ENCODE measurements at places on chromosomes 2 and 18. TPM values are rescaled to one million over a fixed set of nuclear protein-coding genes. Genes with fewer than 3 reads are reported as not detected.
A peak's percentile ranks its signal among the peaks of the same experiment; 100 is the strongest.

IL37 gene
- polyA plus RNA-seq: not detected

TTLL4 gene
- polyA plus RNA-seq: 11.0 TPM

AGXT gene
- polyA plus RNA-seq: 0.27 TPM

- no peak overlapping the region for H3K4me3 ChIP-seq
- H3K27me3 ChIP-seq: no peaks in the 10 kb centered on the region
- H3K4me1 ChIP-seq: no peaks in the 10 kb centered on the region
Measured at GRCh38 chr2:126809340-126809739, 89.3 kb upstream of the TEX51 start.

DNA sequence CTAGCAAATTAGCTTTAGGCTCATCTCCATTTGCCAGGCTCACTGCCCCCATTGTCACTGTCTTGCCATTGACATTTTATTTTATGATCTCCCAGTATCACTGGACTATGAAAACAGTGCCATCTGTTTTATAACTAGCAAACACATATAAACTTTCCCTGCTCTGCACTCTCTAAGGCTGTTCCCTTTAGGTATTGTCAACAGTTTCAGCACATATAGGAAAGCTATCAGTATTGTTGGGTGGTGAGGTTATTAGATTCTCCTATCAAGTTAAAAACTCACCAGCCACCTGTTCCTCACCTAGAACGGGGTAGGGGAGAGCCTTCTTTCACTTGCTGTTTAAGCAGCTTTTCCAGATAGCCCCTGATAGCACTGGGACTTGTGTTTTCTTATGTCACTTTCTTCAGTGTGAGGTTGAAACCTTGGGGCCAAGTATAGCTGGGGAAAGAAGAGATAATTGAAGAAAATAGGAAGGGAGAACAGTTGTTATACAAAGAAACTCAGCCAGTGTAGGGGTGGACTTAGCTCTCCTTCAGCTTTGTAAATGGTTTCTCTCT lies 32.5 kb downstream of the CFLAR start:
- H3K27ac ChIP-seq: peak overlapping the region; percentile 95
- peaks cover 59% of the 10 kb centered on the region for H3K4me1 ChIP-seq
- H3K4me3 ChIP-seq: no peak overlapping the region
- DNase-seq: peak; percentile 58
